Adrenal gland (tissue), 19 donors: ENCODE measurements at places on chromosomes 3 and 15.

DNA sequence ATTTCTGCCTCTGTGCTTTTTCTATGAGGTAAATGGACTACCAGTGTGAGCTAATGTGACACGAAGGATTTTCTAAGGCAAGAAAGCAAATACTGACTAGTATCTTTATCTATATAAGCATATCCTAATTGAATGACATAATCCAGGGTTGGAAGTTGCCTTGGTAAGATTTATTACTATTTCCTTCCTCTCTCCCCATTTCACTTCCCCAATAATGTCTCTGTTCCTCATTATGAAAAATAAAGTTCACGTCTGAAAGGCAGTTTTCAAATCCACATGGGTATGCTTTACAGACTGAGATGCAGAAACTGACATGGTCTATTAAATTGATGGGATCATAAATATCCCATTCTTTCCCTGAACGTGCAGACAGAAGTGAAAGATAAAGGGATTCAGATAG lies 86.0 kb downstream of the DTWD1 start:
- DNase-seq, result no peak

GRCh38 chr15:92028389-92028724 lies 174.8 kb downstream of the SLCO3A1 start:
- DNase-seq, result no peak

DNA sequence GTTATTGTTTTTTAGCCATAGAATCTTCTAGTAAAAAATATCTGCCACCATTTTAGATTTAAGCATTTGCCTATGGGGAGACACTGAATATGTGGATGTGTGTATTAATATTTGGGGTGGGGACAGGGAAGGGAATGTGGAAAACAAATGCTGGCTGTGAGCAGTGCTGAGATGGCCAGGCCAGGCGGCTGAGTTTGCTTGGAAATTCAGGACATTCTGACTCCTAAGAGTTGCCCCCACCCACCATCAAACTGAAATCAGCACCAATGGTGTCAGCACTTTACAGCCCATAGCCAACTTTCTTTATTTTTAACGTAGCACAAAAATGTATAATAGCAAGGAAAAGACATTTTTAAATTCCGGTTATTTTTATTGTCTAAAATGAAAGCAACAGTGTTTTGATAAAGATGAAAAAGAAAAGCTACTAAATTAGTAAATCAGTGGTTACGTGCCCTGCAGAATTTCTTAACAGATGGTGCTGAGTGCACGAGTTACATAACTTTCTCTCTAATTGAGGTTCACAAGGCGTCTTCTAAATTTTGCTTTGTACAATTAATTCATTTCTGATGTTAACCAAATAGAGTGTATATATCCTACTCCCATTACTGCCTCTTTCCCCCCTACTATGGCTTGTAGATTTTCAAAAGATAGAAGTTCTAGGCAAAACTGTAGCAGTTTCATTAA lies 34.0 kb downstream of the B3GALNT1 start:
- DNase-seq, result no peak

GRCh38 chr3:198113206-198114053 lies 153.4 kb downstream of the LMLN start:
- no peak for DNase-seq

DNA sequence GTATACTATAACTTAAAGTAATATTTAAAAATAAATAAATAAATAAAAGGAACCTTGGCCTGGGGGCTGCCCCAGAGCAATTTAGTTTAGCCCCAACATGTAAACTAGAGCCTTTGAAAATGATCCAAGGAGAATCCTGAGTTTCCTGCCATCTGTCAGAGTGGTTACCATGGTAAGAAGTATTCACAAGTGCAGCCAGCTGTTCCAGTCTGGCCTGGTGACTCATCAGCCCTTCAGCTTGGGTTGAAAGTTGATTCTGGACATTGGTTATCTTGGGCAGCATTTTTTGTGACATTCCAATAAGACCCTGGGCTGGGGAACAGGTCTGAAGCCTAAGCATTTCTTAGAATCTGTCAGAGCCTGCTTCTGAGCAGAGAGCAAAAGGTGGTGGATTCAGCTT lies 72.7 kb upstream of the LRTM1 start:
- peak; percentile 76 for DNase-seq

DNA sequence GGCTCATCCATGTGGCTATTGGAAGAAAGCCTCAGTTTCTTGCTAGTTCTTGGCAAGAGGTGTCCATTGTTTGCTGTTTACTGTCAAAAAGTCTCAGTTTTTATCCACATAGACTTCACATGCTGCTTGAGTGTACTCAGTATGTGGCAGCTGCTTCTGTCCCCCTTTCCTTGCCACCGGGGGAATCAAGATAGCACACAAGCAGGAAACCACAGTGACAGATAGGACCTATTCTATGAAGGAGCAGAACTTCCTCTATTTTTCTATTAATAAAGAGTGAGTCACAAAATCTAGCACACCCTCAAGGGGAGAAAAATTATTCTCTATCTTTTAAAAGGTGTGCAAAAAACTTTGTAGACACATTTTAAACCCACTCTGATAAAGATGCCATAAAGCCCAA lies 121.4 kb upstream of the GMNC start:
- DNase-seq, result no peak

DNA sequence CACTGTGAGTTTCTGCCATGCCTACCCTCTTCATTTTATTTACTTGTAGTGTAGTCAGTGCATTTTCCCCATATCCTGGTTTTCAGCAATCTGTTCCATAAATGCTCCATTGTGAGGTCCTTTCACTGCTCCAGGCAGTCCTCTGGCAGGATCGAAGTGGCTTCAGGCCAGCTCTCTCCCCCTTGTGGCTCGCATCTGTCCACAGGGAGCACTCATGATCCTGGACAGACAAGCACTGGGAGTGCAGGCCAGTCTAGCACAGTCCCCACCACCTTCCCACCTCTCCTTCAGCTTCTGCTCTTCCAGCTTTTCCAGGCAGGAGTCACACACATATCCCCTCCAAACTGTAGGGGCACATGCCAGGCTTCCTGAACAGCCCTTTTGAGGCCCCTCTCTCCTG lies 173.6 kb downstream of the PPM1L start:
- DNase-seq, result no peak

- no peak for DNase-seq
Measured at GRCh38 chr15:95610945-95611344, 719.6 kb upstream of the NR2F2 start.

DNA sequence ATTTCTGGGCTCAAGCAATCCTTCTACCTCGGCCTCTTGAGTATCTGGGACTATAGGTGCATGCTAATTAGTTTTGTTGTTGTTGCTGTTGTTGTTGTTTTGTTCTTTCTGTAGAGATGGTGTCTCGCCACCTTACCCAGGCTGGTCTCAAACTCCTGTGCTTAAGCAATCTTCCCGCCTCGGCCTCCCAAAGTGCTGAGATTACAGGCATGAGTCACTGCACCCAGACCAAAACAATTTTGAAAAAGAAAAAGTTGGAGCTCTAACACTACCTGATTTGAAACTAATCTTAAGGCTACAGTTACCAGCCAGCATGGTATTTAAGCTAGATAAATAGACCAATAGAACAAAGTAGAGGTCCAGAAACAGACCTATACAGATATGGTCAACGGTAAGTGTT lies 29.8 kb downstream of the KPNA1 start:
- no peak for DNase-seq

DNA sequence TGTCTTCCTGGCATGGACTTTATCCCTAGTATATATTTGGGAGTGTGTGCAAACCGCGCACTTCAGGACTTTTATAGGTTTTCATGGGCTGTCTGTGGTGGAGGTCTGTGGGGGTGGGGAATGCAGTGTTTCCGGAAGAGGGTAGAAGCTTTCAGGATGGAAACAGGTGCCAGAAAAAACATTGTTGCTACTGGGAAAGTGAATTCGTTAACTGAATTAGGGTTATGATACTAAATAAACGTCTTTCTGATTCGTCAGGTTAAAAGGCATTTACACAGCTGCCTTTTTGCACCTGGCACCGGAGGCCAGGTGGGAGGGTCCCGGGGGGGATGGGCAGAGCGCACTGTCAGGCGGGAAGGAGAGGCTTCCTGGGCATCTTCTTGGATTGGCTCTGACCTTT lies 62.1 kb downstream of the SLCO3A1 start:
- DNase-seq, result no peak

GRCh38 chr15:43218908-43219706 lies 1.7 kb downstream of the EPB42 start:
- DNase-seq, result no peak

GRCh38 chr3:128073807-128074206 lies 21.6 kb downstream of the SEC61A1 start:
- DNase-seq, result no peak

GRCh38 chr3:66335671-66336070 lies 114.9 kb downstream of the SLC25A26 start:
- no peak for DNase-seq

DNA sequence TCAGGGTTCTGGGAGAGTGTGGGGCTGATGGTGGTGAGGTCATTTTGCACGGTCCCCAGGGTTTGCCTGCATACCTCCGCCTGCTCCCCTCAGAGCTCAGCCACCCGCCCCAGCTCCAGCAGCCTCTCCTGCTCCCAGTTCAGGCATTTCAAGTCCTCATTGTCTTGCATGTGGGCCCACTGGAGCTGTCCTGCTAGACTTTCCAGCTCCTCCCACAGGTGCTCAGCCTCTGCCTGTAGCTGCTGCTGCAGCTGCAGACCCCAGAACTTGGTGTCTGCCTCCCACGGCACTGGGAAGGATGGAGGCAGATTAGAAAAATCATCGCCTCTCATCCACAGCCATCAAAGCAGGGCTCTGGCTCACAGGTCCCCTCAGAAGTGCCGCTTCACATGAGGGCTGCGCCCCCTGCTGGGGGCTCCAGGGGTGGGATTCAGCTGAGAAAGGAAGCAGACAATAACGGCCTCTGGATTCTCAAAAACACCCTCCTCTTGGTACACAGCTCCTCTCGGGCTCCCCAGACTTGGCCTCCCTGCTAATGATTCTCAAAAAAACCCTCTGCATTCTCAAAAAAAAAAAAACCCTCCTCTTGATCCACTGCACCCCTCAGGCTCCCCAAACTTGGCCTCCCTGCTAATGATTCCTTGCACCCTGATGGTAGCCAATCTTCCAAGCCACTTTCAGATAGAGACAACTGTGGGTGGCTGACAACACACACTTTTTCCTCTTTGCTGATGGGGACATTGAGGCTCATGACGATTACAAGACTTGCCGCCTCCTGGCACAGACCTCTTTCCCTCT lies 89.3 kb upstream of the C2CD4B start:
- peak; percentile 63 for DNase-seq

- no peak for DNase-seq
Measured at GRCh38 chr15:98289747-98290146, 329.2 kb downstream of the ARRDC4 start.

DNA sequence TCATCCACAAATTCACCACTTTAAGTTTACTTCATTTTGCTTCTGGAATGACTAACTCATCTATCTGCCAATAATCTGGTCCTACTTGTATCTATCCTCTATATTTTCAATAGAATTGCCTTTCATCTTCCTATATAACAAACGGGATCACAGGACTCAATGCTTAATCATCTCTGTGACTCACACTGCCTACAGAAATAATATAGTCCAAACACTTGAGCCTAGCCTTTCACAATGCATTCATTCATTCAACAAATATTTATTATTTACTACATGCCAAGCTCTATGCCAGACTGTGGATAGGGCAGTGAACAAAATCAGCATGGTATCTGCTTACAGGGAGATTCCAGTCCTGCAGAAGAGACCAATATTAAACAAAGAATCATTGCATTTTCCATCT lies 16.6 kb upstream of the AGTR1 start:
- DNase-seq, result no peak

DNA sequence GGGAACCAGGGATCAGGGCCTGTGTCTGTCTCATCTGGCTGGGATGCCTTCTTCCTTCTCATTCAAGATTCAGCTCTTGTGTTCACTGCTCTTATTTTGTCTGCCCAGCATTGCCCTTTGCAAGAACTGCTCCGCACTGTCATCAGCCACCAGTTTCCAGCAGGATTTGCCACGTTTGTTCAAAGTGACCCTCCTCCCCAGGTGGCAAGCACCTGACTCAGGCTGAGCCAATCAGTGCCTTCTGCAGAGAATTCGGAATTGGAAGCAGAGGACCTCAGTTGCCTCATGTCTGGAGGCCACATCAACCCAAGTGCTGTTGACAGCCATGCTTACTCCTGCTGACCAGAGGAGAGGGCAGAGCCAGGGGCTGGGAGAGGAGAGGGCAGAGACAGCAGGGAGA lies 124.5 kb downstream of the SMAD6 start:
- no peak for DNase-seq

GRCh38 chr15:91068436-91068835 lies 31.6 kb upstream of the SV2B start:
- DNase-seq, result no peak

DNA sequence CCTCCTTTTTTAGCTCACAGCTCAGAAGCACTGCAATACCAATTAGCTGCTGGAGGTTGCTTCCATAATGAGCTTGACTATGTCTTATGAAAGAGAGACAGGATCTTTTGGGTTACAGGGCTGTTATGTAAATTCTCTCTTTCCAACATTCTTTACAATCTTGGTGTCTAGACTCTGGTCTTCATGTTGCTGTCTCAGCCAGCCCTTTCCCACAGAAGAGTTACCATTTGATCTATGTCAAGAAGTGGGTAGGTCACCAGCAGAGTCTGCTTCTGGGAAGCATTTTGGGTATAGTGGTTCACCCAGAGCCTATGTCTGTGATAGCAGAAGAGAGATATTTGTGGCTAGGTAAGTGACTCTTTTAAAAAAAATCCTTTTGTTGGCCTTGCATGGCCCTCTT lies 234.5 kb downstream of the SATB1 start:
- no peak for DNase-seq

- no peak for DNase-seq
Measured at GRCh38 chr3:87084868-87085267, 93.9 kb upstream of the VGLL3 start.

DNA sequence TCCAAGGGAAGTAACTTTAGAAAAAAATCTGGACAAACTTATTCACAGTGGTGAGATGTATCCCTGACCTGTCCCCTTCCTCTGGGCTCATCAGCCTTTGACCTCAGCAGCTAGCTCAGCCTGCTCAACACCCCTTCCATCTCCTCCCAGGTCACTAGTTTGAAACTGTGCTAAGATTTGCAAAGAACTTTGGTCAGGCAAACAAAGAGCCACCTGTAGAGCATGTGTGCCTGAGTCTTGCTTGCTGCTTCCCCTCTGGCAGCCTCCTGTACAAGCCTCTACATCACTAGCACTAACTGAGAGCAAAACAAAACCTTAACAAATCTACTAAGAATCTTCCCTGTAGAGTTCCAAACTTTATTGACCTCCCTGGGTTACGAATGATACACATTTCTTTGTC lies 43.9 kb downstream of the NR1I2 start:
- DNase-seq, result no peak

- DNase-seq, result no peak
Measured at GRCh38 chr3:104556372-104557078, 810.2 kb upstream of the ALCAM start.
